Osteocyte (in vitro differentiated cells): ENCODE measurements at places on chromosomes 3 and 15. TPM values are rescaled to one million over a fixed set of nuclear protein-coding genes. Genes with fewer than 3 reads are reported as not detected.

The MST1 gene
- 35.9 and 38.3 TPM in 2 replicates for total RNA-seq

The NEK11 gene
- total RNA-seq, result 5.1 and 6.2 TPM in 2 replicates

The SI gene
- total RNA-seq, result not detected in 2 replicates

The BCL6 gene
- total RNA-seq, result 69.3 and 84.8 TPM in 2 replicates

The SERINC4 gene
- not detected in 2 replicates for total RNA-seq

The CP gene
- 0.32 TPM in 1 of 2 replicates, not detected in the other for total RNA-seq

The ATP13A5 gene
- total RNA-seq, result not detected in 2 replicates

The GOLGA6L1 gene
- total RNA-seq, result not detected in 2 replicates

The DISP2 gene
- total RNA-seq, result 1.4 and 1.5 TPM in 2 replicates

The CALML4 gene
- total RNA-seq, result 1.8 and 2.0 TPM in 2 replicates

The GOLGA6L4 gene
- total RNA-seq, result 4.9 and 5.1 TPM in 2 replicates

The MKRN3 gene
- not detected in 2 replicates for total RNA-seq

The GOLGA8T gene
- total RNA-seq, result 0.94 TPM in 1 of 2 replicates, not detected in the other

The PPP4R2 gene
- total RNA-seq, result 61.6 and 62.8 TPM in 2 replicates

The RTP3 gene
- total RNA-seq, result not detected in 2 replicates

The TMIE gene
- not detected in 2 replicates for total RNA-seq

The SEMA3B gene
- 5.5 and 8.1 TPM in 2 replicates for total RNA-seq

The SAMD7 gene
- total RNA-seq, result not detected in 2 replicates

The RASGRF1 gene
- 0.18 and 0.48 TPM in 2 replicates for total RNA-seq

The CPNE9 gene
- total RNA-seq, result 0.26 TPM in 1 of 2 replicates, not detected in the other

The CPEB1 gene
- total RNA-seq, result 0.13 and 0.65 TPM in 2 replicates

The PRRT3 gene
- 6.6 and 7.9 TPM in 2 replicates for total RNA-seq
